MCF 10A (cell line): ENCODE measurements at places on chromosomes 4 and X. TPM values are rescaled to one million over a fixed set of nuclear protein-coding genes. Genes with fewer than 3 reads are reported as not detected.

ASB12 gene
- not detected in 2 replicates for total RNA-seq

FAM9C gene
- total RNA-seq, result not detected in 2 replicates

PDGFC gene
- 74.8 and 83.7 TPM in 2 replicates for total RNA-seq

VMA21 gene
- 46.0 and 59.6 TPM in 2 replicates for total RNA-seq

SYP gene
- total RNA-seq, result 0.75 and 0.79 TPM in 2 replicates

EFHC2 gene
- total RNA-seq, result not detected in 2 replicates

KCTD8 gene
- total RNA-seq, result 0.16 and 0.76 TPM in 2 replicates

CT83 gene
- not detected in 2 replicates for total RNA-seq

SORCS2 gene
- total RNA-seq, result 0.05 TPM in 1 of 2 replicates, not detected in the other

SYN1 gene
- total RNA-seq, result 0.27 and 0.49 TPM in 2 replicates

BEX3 gene
- total RNA-seq, result 166 and 173 TPM in 2 replicates

HNRNPDL gene
- total RNA-seq, result 159 and 222 TPM in 2 replicates

MAGEC2 gene
- total RNA-seq, result not detected in 2 replicates

PPP3CA gene
- total RNA-seq, result 53.7 and 73.0 TPM in 2 replicates

CYTL1 gene
- not detected in 2 replicates for total RNA-seq

ANXA10 gene
- total RNA-seq, result not detected in 2 replicates

STATH gene
- total RNA-seq, result not detected in 2 replicates

ARHGAP6 gene
- total RNA-seq, result not detected in 2 replicates

MAP3K15 gene
- total RNA-seq, result not detected in 2 replicates

SGMS2 gene
- total RNA-seq, result 77.8 and 85.3 TPM in 2 replicates

KLHL34 gene
- not detected in 2 replicates for total RNA-seq

GABRA4 gene
- not detected in 2 replicates for total RNA-seq

NSG1 gene
- 6.7 and 8.6 TPM in 2 replicates for total RNA-seq

NDNF gene
- total RNA-seq, result 0.42 TPM in 1 of 2 replicates, not detected in the other

MSANTD1 gene
- 0.37 and 0.66 TPM in 2 replicates for total RNA-seq

GPRIN3 gene
- total RNA-seq, result not detected in 2 replicates

RBM46 gene
- total RNA-seq, result 0.21 and 0.29 TPM in 2 replicates

PWWP3B gene
- 0.10 and 0.26 TPM in 2 replicates for total RNA-seq

RPS3A gene
- 2,661 and 2,955 TPM in 2 replicates for total RNA-seq

GPR50 gene
- not detected in 2 replicates for total RNA-seq

LUZP4 gene
- total RNA-seq, result not detected in 2 replicates

LRP2BP gene
- total RNA-seq, result 0.64 and 0.70 TPM in 2 replicates

GYPE gene
- total RNA-seq, result not detected in 2 replicates

NAP1L3 gene
- total RNA-seq, result 0.15 TPM in 1 of 2 replicates, not detected in the other

ARAP2 gene
- 10.9 and 12.0 TPM in 2 replicates for total RNA-seq

RHOH gene
- not detected in 2 replicates for total RNA-seq

RNF150 gene
- total RNA-seq, result 0.32 and 0.44 TPM in 2 replicates

PRSS12 gene
- 8.9 and 10.7 TPM in 2 replicates for total RNA-seq
